GM12891 (cell line): ENCODE measurements at places on chromosomes 7 and 10.

DNA sequence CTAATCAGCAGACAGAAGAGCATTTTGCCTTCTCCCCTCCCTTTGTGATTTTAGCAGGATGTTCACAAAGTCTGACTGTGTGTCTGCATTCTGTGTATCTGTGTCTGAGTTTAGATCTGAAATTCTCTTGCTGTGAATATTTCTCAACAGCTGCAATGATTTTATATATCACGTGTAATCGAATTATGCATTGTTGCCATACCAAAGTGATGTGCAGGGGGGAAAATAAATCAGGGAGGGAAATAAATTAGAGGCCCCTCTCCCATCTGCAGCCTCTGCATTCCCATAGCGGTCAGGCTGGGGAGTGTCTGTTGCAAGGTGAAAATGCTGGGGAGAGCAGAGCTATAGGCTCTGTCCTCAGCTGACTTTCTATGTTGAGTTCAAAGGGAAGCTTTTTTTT lies 209.0 kb downstream of the LRMDA start:
- DNase-seq, result no peak

GRCh38 chr10:36349445-36350078 lies 707.5 kb upstream of the FZD8 start:
- no peak for DNase-seq

- no peak for DNase-seq
Observed at GRCh38 chr10:74708246-74708645, 118.2 kb upstream of the KAT6B start.

DNA sequence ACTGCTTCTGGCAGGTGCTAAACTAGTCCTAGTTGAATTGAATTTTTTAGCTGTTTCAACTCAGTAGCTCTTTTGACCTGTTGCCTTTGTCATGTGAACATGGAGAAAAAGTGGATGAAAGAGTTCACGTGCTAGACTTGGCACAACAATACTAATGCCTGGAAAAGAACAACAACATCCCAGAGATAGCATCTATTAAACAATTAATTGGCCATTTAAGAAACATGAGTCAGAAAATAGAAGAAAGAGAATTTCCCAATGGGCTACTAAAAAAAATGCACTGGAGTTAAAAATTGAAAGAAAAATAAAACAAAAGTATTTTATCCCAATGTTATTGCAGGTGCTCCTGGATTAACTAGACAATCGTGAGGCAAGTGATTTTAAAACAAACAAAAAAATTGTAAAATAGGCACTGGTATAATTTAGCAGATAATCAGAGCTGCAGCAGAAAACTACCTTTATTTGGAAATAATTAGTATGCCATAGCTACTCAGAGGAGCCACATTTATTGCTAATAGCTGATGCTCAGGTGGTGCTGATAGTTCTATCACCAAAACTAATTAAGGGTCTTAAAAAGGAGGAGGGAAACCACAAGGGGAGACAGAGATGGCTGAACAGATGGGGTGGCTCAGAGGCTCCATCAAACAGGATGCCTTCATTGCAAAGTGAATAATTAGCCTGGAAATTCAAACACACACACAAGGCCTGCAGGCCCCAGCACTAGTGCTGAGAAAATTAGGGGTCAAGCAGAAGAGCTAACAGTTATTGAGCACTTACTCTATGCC lies 17.6 kb downstream of the CCDC71L start:
- DNase-seq, result no peak

GRCh38 chr7:88806280-88807037 lies 10.9 kb upstream of the TEX47 start:
- DNase-seq, result no peak

DNA sequence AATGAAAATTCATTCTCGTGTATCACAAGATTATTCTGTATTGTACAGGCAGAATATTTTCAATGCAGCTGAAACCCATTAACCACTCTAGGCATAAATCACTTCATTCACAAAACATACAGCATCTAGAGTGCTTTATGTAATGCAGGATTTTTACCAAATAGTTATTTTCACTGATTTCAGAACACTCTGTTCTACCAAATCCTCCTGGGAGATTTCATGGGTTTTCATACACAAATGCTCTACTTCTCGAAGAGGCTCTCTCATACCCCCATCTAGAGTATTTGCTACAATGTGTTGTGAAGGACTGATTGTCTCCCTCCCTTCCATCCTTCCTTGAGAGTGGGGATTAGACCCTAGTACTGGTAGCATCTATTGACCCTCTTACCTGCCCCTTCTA lies 209.2 kb upstream of the LRRN3 start:
- DNase-seq, result no peak

GRCh38 chr7:73452999-73453635 lies 19.5 kb downstream of the FZD9 start:
- no peak for DNase-seq

DNA sequence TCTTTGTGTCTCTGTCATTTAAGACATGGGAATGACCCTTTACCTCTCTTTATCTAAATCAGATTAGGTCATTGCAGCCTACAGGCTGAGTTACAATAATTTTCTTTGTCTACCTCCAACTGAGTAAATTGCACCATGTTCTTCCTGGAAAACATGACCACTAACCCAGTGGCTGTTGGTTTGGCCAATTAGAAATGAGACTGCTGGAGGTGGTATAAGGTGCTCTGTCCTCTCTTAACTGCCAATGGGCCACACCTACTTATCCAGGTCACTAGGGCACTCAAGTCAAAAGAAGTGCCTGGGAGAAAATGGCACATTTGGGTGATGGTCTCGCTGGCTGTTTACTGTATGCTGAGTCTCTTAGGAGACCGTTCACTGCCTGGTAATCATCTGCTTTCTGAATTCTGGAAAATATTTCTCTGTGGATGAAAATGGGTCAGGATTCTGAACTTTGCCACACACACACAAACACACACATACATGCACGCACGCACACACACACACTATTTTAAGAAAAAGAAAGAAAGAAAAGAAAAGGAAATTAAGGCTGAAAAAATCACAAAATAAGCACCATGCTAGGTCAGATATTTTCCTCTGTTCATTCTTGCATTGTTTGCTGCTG lies 16.4 kb downstream of the STAMBPL1 start:
- DNase-seq, result no peak

GRCh38 chr10:35563261-35563891 lies 41.8 kb upstream of the GJD4 start:
- DNase-seq, result peak; percentile 40

DNA sequence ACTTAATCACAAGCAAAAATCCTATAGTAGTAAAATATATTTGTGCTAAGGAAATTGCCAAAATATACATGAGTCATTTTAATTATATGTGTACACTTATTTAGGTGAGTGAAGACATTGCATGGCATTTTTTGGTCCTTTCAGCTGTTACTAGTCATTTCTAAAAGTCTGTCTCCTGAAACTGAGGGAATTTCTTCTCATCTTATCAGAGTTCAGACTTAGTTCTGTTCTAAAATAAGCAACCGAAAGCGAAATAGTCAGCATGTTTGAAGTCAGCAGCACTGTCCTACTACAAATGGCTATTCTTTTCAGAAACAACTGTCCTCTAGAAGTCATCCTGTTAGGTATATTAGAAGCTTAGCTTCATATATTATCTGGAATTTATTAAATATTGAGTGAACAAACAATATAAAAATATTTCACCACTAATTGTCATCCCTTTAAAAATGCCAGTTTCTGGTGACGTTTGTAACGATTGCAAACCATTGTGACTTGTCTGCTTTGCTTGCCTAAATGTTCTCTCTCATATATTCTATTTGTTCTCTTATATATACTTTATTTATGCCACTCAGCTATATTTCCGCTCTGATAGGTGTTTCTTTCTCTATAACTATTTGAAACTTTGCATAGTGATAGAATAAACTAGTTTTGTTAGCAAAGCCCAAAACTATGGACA lies 227.4 kb upstream of the KAT6B start:
- no peak for DNase-seq

DNA sequence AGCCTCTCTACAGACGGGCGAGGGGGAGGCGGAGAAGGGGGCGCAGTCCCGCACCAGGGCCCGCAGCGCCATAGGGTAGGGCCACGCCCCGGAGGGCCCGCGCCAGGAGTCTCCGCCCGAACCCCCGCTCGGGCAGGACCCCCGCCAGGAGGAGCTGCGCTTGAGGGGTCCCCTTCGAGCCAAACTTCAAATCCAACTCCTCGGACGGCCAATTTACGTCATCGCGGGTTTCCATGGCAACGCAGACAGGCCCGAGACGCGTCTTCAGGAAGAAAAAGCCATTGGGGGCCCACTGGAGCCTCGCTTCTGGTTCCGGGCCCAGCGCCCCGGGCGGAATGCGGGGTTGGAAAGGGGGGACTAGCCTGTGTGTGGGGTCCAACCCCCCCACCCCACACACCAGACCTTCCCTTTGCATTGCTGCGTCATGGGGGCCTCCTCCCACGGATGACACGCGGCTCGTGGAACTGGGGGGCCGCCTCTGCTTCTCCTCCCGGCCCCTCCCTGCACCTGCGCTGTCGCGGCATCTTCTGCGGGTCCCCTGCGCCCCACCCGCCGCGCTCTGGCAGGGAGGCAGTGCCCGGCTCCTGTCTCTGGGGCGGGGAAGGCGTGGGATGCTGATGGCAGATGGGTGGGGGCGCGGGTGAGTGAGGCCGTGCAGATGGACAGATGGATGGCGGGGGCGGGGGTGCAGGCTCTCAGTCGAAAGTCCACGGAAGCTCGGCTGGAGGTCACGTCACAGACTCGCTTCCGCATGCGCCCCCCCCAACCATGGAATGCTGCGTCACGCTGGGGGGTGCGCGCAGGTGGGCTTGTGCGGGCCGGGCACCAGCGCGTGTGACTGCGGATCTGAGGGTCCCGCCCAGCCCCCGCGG lies 1.2 kb downstream of the CALY start:
- DNase-seq, result peak; percentile 77

GRCh38 chr7:106022193-106022821 lies 59.2 kb downstream of the CDHR3 start:
- no peak for DNase-seq

GRCh38 chr7:82839555-82839954 lies 323.1 kb downstream of the PCLO start:
- no peak for DNase-seq

DNA sequence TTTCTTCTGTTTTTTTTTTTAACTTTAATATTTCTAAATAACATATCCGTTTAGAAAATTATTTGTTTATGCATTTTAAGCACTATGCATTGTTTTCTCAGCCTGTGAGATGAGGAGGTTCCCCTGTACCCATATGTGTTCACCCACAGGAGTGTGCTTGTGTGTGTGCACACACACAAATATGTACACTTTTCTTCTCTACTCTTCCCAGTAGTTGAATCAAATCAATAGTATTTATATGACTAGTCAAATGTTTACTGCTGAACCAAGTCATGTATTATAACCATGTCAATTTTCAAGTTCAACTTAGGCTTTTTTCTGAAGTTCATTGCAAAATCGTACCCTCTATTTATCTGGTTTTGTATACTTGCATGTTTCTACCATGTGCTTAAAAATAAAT lies 37.3 kb downstream of the HDAC9 start:
- no peak for DNase-seq

- DNase-seq, result no peak
Observed at GRCh38 chr10:35398355-35398754, 62.0 kb downstream of the CCNY start.

DNA sequence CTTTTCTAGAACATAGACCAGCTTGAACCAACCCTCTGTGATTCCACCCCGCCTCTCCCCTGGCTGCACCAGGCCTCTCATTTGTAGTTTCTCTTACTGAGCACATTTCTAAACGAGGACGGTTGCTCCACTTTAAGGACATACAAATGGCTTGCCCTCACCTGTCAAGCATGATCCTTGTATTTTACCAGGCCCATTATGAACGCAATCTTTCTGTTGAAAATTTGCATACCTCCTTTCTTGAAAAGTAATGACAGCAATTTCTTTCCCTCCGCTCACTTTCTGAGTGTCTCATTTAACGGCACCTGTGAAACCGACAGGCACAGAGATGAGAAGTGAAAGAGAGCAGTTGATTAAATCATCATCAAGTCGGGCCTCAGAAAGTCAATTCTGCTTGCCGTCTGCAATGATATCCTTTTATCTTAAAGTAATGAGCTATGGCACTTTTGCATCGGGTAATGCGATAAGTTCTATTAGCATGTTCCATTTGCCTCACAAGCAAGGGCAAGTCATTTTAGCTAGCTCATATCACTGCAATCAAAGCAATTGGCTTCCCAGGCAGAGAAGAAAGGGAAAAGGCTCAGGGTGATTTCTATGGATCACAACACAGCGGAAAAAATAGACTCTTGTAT lies 705.6 kb upstream of the GALNT17 start:
- DNase-seq, result peak; percentile 34

DNA sequence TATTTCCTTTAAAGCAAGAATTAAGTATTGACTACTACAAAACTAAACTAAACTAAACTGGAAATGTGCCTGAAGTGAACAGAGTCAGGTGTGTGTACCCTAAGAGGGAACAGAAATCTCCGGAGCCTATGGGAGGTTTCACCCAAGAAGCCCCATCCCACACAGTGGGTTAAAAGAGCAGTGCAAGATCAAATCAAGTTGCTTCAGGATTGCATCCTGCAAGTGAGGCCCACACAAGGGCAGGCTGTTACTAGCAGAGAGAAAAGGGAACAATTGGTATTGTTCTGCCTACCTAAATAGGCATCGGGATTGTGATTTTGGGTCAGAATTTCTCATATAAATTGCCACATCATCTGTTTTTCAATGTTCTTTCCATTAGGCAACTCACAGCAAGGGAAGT lies 113.3 kb upstream of the CDC14C start:
- no peak for DNase-seq

DNA sequence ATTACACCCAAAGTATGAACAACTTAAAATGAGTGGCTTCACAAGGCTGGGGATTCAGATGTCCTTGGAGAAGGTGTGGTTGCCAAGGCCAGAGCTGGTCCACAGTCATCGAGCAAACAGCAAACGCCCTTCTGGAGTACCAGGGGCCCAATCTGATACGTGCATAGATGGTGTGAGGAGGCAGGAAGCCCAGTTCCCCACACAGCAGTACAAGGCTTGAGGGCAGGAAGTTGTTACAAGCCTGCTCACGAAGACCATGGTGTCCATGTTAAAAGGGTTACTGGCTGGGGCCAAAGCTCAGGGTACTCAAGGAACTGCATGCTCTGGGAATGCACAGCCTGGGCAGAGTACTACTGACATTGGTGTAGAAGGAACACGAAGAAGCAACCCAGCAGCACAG lies 4.6 kb upstream of the ANKRD26 start:
- DNase-seq, result no peak

DNA sequence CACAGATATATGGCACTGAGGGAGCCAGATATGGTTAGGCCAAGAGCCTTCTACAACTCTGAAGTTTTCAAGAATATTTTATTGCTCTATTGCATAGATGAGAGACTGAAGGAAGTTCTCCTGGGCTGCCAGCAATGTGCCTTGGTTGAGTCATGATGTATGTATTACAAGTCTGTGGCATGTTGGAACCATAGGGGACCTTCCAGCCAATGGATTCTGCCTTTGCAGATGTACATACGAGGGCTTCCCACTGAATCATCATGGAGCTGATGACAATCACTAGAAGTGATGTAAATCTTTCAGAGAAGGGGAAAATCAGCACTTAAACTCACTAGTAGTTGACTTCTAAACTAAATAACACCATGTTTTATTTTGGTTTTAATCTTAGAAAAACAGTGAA lies 419.5 kb downstream of the PHTF2 start:
- no peak for DNase-seq

- DNase-seq, result no peak
Observed at GRCh38 chr7:95693551-95694333, 78.6 kb upstream of the DYNC1I1 start.
